T-helper 2 cell treated with Interferon-gamma antibody and Interleukin-4, amounts not matched to agents 5 μg/mL and 100 μg/mL, for 36 hours (primary cell): ENCODE measurements at places on chromosomes 11 and 22.

DNA sequence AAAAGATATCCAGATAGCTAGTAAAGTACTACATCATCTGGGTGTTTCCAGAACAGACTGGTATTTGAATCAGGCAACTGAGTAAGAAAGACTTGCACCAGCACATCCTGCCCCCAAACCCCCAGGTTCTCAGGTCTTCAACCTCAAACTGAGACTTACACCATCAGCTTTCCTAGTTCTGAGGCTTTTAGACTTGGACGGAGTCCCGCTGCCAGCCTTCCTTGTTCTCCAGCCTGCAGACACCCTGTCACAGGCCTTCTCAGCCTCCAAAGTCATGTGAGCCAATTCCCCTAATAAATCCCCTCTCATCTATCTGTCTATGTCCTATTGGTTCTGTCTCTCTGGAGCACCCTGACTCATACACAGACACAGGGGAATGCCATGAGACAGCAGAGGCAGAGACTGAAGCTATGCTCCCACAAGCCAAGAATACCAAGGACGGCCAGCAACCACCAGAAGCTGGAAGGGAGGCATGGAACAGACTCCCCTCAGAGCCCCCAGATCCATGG lies 10.9 kb downstream of the SMCO4 start:
- peak; percentile 55 for DNase-seq

DNA sequence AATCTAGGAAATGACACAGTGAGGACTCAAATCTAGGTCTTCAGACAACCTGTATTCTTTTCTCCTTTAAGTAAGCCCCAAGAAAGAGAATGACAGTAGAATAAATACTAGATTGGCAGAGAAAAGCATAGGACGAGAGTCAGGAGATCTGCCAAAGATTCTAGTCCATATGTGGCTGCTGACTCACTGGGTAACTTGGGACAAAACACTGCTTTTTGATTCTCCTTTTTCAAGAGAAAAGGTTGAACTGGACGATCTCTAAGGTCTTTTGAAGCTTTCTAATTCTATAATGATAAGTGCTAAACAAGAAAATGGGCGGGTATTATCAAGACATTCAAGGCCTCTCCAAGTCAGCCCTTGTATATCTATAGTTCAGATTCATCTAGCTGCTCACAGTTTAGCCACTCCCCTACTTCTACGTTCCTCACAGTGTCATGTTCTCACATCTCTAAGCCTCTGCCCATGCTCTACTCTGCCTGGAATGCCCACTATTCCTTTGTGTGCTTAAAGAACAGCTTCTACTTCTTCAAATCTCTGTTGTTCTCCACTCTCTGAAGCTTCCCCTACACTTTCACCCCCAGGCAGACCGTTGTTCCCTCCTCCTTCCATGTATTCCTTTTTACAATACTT lies 53.0 kb downstream of the RELT start:
- no peak for DNase-seq

DNA sequence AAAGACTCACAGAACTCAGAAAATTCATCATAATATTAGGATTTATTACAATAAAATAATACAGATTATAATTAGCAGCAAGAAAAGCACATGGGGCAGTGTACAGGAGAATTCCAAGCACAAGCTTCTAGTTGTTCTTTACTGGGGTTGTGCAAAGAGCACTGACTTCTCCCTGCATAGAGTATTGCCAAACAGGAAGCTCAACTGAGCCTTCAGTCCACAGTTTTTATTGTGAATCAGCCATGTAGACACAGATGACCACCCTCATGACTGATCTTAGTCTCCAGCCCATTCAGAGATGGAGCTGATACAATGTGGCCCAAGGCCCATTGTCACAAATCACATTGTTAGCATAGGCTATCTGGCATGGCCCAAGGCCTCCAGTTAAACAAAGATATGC lies 798.9 kb downstream of the KCNA4 start:
- no peak for DNase-seq

GRCh38 chr11:1994121-1994520 lies 3.5 kb downstream of the H19 start:
- DNase-seq = no peak

GRCh38 chr11:61695917-61696316 lies 15.7 kb downstream of the DAGLA start:
- peak; percentile 94 for DNase-seq

DNA sequence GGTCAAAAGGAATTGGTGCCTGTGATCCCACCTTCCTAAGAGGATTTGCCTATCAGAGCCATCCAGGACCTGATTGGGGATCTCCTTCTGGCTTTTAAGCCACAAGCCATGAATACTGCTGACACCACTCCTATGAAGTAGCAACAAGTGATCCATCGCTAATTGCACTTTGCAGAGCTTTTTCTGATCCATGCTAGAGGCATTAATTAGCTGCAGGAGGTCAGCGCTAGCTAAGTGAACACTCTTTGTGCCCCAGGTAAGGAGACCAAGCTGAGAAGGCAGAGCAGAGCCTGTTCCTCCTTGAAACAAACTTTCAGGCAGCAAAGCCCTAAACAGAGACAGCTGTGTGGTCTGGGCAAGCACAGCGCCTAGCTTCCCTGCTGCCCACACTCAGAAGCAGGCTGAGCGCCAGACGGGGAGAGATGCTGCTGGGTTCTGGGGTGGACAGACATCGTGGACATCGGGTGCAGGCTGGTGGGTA lies 122.2 kb downstream of the ABTB2 start:
- DNase-seq = no peak

DNA sequence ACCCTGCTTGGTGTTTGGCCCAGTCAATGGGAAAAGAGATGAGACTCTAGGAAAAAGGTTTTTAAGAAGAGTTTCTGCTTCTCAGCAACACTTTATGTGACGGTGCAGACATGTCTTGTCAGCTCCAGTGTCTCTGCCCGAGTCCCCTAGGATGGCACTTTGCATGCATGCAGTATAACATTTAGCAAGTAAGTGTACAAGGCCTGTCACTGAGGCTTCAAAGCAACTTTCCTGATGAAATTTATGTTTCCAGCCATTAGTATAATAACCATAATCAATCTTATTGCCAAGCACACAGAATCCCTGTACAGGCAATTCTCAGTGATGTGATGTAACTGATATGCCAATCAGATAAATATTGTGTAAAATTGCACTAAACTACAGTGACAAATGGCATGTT lies 248.1 kb upstream of the PLET1 start:
- DNase-seq = no peak
